ENCODE measurements at places on chromosomes 4 and X.
A peak's percentile ranks its signal among the peaks of the same experiment; 100 is the strongest.

DNA sequence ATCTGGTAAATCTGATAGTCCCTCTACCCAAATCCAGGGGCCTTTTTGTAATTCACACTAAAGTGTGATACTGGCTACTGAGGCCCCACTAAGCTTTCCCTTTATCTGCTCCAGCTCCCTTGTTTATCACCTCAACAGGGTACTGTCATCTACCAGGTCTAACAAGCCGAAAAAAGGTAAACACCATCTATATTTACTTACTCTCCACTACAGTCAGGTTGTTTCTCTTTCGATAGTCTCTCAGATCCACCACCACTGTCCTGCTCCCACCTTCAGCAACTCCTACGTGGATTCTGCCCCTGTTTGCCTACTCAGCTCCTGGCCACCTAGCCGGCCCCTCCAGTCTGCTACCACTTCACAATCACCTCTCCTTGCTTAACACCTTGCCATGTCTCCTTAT lies 3.3 kb downstream of the ITIH6 start:
- no peak for DNase-seq

GRCh38 chr4:110681381-110681780 lies 58.5 kb upstream of the PITX2 start:
- DNase-seq, result no peak

DNA sequence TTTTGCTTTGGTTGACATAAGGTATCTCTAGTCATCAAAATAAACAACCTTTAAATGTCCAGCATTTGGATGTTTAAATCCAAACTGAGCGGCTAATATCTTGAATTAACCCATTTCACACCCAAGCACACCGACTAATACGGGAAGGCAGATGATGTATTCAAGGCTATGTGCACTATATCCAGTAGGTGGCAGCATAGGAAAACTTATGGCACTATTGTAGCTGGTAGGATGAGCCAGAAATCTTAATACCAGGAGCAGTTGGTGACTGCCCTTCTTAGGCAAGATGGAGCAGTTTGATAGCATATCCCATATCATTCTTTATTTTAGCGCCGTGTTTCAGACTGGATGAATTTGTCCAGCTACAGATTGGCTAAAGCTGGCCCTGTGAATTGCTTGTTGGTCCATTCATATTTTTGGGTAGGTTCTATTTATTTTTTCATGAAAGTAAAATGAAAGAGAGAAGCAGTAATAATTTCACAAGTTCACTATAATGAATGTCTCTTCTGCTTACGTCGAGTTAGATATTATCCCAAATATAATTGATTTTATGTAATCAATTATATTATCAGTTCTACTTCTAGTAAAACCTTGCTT lies 24.4 kb downstream of the UCHL1 start:
- no peak for DNase-seq

DNA sequence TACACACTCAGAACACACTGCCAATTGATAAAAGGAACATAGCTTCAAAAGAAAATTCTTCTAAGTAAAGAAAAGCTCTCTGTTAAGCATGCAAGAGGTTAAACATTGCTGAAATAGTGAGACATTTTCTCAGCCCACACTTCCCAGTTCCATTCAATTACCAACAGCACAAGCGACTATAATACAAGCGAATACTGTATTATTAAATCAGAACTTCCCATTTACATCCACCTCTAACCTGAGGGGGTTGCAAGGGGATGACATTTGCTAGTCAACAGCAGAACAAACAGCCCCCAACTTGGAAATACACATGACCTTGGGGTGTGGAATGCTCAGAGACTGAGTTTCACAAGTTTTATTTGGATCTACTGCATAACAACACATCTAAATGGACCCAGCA lies 1.1 kb downstream of the FSTL5 start:
- DNase-seq, result no peak

- DNase-seq, result no peak
Measured at GRCh38 chr4:14069886-14070285, 442.4 kb upstream of the BOD1L1 start.

DNA sequence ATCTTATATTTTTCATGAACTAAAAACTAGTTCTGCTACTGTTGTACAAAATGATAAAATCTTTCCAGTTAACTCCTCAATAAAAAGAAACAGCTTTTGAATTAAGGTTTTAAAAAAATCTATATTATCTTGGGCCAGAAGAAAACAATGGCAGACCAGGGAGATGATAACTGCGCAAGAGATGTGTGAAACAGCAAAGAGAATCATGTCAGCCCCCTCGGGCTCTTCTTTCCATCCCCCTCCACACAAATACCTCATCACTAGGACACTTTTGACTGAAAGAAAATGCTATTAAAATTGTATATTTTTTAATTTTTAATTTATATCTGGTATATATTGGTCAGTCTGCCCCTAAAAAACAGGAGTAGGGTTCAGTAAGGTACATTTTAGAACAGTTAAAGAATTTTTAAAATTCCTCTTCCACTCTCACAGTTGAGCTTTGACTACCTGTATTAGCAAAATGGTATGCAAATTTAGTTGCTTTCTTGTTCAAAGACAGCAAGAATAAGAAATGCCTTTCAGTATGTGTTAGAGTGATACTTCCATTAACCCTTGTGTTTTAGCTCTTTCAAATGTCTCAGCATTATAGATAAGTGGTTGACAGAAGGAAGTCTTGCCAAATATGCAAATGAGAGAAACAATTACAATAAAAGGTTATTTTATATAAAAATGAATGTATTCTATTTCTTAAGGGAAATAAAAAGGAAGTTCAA lies 36.4 kb upstream of the LCORL start:
- no peak for DNase-seq

GRCh38 chrX:54358424-54359211 lies 772 bp upstream of the WNK3 start:
- peak; percentile 31 for DNase-seq

GRCh38 chr4:187500796-187501195 lies 494.8 kb upstream of the ZFP42 start:
- DNase-seq, result no peak

GRCh38 chrX:30141966-30142365 lies 73.4 kb upstream of the MAGEB2 start:
- DNase-seq, result no peak

GRCh38 chr4:12562021-12562420 lies 922.1 kb downstream of the RAB28 start:
- no peak for DNase-seq

DNA sequence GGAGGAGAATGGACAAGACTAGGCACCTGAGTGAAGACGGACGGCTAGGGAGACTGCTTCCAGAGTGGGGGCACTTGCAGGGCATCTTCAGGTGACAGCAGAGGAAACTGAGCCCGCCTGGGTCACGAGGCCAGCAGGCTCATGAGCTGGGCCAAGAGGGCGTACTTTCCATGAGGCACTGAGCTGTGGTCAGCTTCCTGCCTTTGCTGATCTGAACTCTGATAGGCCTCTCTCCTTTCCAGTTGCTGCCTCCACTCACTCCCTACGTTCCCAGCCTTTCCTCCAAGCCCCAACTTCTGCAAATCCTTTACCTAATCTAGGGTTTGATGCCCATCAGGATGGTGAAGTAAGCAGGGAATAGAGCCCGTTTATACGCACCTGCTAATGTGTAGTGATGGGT lies 1.4 kb upstream of the L1CAM start:
- no peak for DNase-seq

DNA sequence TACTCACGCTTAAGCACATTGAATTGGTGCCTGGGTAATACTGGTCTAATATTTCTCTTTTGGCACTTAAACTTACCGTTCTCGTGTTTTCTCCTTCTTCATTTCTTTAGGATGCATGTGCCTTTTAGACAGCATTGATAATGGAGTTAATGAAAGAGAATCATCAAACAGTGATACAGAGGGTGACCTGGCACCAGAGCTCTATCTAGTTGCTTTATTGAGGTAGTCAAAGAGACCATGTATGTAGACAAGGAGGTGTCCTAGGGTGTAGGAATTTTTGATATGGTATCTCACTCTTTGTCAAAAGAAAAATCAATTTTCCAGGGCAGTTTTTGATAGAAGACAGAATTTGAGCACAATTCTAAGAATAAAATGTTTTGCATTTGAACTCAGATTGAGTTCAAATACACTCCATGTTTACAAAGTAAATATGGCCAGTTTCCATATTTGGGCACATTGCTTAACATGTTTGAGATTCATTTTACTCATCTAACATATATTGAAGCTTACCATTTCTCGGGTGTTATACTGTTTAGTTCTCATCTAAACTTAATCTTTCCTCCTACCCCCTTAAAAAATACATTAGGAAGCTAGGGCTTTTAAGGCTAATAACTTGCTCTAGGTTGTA lies 92.0 kb downstream of the WWC2 start:
- no peak for DNase-seq

GRCh38 chr4:147546349-147546748 lies 65.5 kb downstream of the EDNRA start:
- no peak for DNase-seq

- DNase-seq, result no peak
Measured at GRCh38 chr4:23938796-23939195, 48.9 kb upstream of the PPARGC1A start.

GRCh38 chrX:17669458-17669857 lies 67.8 kb upstream of the SCML1 start:
- no peak for DNase-seq

DNA sequence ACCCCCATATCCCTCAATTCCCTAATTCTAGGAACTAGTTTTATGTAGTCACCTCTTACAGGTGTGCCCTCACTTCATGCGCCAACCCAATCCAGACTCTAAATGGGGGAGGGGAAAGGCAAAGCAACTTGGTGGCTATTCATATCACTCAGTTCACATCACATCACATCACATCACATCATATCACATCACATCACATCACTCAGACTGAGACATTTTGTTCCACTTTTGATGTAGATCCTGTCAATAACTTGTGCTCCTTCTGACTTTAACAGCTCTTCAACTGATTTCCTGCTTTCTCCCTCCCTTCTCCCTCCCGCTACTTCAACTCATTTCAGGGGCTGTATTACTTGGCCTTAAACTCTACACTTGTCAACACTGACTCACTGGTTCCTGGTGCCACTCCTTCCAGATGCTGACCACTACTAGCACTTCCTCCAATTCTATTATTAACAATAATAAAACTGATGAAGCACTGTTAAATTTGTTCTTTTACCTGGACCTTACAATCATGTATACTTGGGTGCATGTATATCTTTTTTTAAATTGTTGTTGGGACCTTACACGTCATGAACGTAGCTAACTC lies 29.1 kb upstream of the PLS3 start:
- DNase-seq, result no peak
